SJSA1 (cell line): ENCODE measurements at places on chromosomes 1 and 21.

- DNase-seq, result no peak
These were observed 12.2 kb downstream of the ZDHHC18 start for GRCh38 chr1:26838474-26839338.

- no peak for DNase-seq
These were observed 206.6 kb downstream of the APP start for GRCh38 chr21:25964015-25964414.

DNA sequence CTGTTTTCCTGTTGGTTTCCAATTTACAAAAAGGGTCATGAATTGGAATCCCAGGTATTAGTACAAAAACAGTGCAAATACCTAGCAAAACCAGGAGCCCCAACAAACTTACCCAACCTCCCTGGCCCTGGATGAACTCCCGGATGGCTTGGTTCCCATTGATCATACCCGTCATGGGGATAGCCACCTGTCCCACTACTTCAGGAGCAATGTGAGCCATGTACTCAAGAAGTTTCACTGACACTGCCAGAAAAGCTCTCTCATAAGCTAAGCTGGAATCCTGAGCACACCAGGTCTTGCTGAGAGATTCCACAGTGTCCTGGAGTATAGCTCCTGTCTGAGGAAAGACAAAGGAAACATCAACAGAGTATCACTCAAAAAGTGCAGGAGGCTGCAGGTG, 5.7 kb downstream of the BCL2L15 start:
- DNase-seq, result no peak

DNA sequence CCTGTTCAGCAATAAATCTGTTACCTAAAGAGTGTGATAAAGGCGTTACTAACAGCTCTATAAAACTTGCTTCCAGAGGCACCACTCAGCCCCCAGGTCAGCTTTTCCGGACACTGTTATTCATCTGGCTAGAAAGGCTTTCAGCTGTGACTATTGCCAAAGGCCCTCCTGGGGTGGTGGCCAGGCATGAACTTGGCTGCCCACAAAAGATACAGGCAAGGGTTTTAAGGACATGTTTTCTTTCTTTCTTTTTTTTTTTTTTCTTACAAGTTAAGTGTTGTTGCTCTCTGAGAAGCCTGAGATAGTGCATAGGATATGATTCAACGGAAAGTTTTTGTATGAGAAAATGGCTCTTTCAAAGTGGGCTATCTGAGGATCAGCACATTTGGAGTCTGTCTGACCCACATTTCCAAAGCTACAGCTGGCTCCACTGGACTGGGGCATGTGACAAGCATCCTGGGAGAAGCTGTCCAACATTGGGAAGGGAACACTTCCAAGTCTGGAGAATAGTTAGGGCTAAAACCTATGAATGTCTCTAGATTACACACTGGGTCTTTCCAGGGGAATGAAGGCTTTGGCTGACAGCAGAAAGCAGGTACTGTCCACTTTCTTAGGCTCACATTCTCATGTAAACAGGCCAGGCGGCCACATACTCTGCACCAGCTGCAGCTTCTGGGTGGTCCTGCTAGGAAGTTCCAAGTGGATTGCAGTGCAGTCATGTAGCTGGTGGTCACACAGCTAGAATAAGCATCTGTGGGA, 639.7 kb downstream of the LMO4 start:
- peak; percentile 82 for DNase-seq
